ENCODE measurements at places on chromosomes 2 and 18. TPM values are rescaled to one million over a fixed set of nuclear protein-coding genes. Genes with fewer than 3 reads are reported as not detected.

The TWIST2 gene
- total RNA-seq = 5.8 TPM

DNA sequence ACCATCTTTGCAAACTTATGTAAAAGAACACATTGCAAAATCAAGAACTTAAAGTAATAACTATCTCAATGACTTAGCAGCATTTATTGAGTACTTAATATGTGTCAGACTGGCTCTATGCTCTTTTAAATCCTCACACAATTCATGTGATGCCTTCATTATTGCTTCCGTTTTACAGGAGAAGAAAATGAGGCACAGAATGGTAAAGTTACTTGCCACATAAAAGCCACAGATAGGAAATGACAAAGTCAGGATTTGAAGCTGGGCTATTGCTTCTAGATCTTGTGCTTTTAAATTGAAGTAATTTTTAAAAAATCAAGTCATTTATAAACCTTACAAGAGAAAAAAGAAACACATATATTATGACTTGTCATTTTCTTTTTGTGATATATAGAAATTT lies 174.2 kb downstream of the WDR7 start:
- DNase-seq = no peak

GRCh38 chr2:197198890-197199289 lies 111.7 kb downstream of the ANKRD44 start:
- no peak for DNase-seq

GRCh38 chr2:240921311-240921994 lies 15.3 kb downstream of the CROCC2 start:
- peak; percentile 71 for DNase-seq

GRCh38 chr2:125405816-125406215 lies 1250.1 kb upstream of the GYPC start:
- peak; percentile 81 for DNase-seq

The ERICH2 gene
- 1.4 TPM for total RNA-seq

- DNase-seq = no peak
Observed at GRCh38 chr2:95165030-95165370, 609 bp upstream of the ZNF2 start.

DNA sequence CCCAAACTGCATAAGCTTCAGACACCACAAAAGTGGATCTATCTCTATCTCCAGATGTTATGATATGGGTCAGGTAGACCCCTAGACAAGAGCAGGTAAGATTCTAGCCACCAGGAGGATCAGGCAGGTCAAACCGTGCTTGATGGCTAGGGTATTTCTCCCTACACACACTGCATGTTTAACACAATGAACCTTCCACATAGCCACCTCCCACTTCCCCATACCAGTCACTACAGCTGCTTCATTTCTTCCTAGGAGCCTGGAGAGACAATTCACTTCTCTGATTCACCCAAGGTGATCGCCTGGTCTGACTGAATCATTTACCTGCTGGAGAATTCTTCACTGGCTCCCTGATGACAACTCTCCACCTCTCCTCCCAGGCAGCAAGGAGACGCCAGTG lies 66.0 kb upstream of the MYCN start:
- no peak for DNase-seq

GRCh38 chr18:71729611-71730010 lies 814.5 kb downstream of the CBLN2 start:
- DNase-seq = no peak

GRCh38 chr2:130328710-130329109 lies 14.0 kb upstream of the IMP4 start:
- peak; percentile 36 for DNase-seq

DNA sequence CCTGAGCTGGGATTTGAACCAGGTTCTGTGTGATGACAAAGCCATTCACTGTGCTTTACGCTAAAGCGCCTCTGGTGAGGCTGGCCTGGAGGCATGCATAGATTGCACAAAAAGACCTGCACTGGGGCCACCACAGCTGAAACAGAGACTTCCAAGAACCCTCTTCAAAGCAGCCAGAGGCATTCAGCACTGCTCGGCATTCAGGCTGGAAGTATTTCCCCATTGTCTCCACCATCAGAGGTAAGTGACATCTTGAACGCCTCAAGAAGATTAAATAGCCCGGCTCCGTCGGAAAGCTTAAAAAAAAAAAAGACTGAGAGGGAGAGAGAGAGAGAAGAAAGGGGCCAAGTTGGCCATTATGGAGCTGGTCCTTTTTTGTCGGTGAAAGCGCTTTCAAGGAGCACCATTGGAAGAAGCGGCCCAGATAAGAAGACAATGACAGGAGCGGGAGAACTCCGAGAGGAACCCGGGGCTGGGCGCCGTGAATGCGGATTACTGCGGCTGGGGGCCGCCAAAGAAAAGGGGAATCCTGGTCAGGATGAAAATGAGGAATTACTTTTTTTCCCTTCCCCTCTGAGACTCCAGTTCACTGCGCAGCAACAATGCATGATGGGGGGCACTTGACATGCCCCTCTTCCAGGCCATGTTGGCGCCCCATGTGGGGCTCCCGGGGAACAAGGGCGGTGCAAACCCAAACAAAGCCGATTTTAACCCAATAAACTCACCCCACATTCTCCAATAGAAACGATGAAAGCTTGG lies 228.3 kb downstream of the MYCN start:
- no peak for DNase-seq

The CD207 gene
- not detected for total RNA-seq

The MYO7B gene
- 37.8 TPM for total RNA-seq

The AFF3 gene
- total RNA-seq = 0.04 TPM

DNA sequence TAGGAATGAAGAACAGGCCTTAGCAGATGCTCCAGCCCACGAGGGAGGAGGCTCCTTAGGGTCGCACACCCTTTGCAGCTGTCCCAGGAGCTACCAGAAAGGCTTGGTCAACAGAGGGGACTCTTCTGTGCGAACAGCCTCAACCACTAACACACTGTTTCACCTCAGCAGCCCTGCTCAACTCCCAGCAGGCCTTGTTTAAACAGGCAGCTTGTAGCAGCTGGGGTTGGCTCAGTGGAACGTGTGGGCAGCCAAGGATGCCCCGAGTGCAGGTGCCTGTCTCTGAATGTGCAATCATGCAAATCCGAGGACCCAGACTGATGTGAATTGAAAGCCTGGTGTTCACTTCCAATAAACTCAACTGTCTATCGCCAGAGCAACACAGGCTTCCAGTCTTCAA lies 88.7 kb upstream of the CXCR4 start:
- DNase-seq = no peak

Measured in PC-3 (cell line).